ENCODE measurements at places on chromosomes 7 and 10.

GRCh38 chr10:133154996-133155778, 4.8 kb upstream of the KNDC1 start:
- DNase-seq, result no peak

GRCh38 chr10:90887555-90887954, 15.8 kb downstream of the RPP30 start:
- no peak for DNase-seq

- no peak for DNase-seq
These were observed 177.9 kb upstream of the PLXDC2 start for GRCh38 chr10:19638182-19638895.

GRCh38 chr7:36238138-36238537, 85.1 kb downstream of the EEPD1 start:
- no peak for DNase-seq

DNA sequence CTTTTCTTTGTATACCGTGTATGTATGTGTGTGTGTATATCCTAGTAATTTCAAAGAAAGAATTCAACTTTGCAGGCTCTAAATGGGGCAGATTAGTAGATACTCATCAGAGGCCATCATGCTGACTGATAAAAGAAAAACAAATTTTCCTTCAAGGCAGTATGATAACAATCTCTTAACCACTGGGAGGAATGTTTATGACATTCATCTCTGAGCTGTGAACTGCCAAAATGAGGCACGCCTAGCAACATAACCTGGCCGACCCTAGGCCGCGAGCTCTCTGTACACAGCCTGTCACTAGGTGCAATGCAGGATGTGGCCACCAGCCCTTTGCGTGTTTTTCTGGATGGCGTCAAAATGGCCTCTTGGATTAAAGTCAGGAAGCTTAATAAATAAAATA, 343.7 kb upstream of the GALNT17 start:
- no peak for DNase-seq

DNA sequence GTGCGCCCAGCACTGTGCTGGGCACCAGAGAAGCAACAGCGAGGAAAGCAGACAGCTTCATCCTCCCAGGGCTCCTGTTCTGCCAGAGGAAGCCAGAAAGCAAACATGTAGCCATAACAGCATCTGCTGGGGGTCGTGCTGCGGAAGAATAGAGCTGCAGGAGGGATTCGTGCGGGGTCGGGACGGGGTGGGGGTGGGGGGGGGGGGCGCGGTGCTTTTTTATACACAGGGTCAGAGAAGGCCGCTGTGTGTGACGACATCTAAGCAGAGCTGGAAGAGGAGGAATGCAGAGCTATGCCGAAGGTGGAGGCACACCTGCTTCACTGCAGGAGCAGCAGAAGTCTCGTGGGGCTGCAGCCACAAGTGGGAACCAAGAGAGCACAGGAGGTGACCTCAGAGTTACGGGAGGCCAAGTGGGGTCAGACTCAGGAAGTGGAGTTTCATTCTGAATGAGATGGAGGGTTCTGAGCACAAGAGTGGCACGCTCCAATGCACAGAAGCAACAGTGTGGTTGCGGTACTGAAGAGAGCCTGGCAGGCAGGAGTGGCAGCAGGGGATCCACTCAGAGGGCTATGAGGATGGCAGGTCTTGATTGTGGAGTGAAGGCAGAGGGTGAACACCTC, 11.1 kb downstream of the PKD1L1 start:
- DNase-seq, result no peak

- DNase-seq, result no peak
These were observed 9.9 kb downstream of the IGFBP1 start for GRCh38 chr7:45898222-45898621.

DNA sequence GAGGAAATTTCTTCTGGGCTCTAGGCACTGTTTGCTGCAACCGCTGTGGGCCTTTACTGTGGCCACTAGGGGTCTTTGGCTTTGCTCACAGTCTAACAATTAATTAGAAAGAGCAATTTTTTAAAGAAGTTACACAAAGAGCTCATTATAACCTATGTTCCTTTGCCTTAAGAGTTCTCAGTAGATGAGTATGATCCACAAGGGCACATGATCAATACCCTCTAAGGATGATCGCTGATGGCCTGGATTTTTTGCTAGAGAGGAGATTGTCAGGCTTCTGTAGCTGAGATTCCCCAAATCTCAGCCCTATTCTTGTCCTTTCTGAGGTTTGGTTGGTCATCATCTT, 80.8 kb upstream of the RHOBTB1 start:
- DNase-seq, result no peak

Data from aorta (tissue), 5 donors.